ENCODE measurements at places on chromosomes 5 and 9.

GRCh38 chr5:61468483-61468865 is 136.4 kb downstream of the ZSWIM6 start:
- no peak for DNase-seq

DNA sequence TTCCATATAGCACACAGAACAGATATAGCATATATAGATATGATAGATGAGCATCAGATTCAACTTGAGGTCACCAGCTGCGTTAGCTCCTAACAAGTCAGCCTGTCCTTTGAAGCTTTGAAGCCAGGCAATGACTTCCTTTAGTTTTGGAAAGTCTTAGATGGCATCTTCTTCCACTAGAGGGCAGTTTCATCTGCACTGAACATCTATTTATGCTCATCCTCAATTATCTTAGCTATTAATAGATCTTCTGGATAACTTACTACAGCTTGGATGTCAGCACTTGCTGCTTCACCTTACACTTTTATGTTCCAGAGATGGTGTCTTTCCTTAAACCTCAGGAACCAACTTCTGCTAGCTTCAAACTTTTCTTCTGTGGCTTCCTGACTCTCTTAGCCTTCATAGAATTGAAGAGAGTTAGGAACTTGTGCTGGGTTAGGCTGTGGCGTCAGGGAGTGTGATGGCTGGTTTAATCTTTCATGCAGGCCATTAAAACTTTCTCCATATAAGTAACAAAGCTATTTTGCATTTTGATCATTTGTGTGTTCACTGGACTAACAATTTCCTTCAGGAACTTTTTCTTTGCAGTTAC is 1401.4 kb downstream of the EFNA5 start:
- DNase-seq = no peak

DNA sequence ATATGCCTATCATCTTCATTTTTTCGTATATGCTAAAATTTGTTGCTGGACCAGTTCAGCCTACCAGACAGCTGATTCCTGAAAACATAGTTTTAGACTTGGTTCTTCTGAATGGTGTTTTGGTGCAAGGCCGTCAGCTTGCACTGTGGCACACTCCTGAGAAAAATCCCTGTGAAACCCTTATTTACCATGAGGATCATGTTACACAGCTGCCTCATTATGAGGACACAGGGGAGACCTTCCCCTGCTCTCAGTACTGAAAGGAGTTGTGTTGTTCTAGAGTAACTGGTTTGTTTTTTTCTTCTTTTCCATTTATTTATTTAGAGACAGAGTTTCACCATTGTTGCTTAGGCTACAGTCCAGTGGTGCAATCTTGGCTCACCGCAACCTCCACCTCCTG is 37.6 kb downstream of the MAST4 start:
- no peak for DNase-seq

- no peak for DNase-seq
These were observed 27.7 kb upstream of the GABRP start for GRCh38 chr5:170755679-170756456.

DNA sequence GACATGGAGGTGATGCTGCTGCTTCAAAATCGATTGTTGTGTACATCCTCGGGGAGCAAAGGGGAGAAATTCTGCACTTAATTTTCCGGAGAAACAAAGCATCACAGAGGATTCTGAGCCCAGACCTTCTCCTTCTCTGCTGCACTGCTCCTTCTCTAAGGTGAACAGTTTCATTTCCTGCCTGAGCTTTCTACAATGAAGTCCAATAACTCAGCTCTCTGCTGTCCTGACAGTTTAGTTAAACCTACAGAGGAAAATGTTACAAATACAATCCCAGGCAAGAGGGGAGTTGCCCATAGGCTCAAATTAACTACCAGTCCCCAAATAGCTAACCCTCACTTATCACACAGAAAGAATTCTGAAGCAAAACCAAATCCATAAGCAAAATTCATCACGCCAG is 206.3 kb downstream of the EFNA5 start:
- no peak for DNase-seq

DNA sequence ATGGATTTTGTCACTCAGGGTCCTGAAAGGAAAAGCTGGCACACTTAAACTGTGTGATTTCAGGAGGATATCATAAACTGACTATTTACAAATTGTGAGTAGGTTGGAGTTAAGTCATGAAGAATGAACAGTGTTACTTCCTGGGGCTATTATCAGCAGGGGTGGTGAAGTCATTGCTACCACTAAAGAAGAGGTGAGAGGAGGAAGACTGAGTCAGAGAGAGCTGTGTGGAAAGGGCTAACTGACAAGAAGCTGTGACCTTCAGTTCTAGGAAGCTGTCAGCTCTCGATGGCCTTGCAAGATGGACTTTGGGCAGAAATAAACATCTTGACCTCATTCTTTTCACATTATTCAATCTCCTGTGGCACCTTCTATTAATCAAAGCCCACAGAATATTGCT is 72.3 kb upstream of the STARD4 start:
- no peak for DNase-seq

Data from AG04450 (cell line).